ENCODE measurements at places on chromosomes 7 and 10. TPM values are rescaled to one million over a fixed set of nuclear protein-coding genes. Genes with fewer than 3 reads are reported as not detected.

GRCh38 chr7:73734619-73735527 lies 3.7 kb downstream of the ABHD11 start:
- H3K4me3 ChIP-seq: no peak overlapping the region
- peak overlapping the region; percentile 67 for H3K27ac ChIP-seq
- peaks cover 21% of the 10 kb centered on the region for H3K36me3 ChIP-seq
- peaks cover 7% of the 10 kb centered on the region for H3K4me1 ChIP-seq
- DNase-seq: peak; percentile 92

DNA sequence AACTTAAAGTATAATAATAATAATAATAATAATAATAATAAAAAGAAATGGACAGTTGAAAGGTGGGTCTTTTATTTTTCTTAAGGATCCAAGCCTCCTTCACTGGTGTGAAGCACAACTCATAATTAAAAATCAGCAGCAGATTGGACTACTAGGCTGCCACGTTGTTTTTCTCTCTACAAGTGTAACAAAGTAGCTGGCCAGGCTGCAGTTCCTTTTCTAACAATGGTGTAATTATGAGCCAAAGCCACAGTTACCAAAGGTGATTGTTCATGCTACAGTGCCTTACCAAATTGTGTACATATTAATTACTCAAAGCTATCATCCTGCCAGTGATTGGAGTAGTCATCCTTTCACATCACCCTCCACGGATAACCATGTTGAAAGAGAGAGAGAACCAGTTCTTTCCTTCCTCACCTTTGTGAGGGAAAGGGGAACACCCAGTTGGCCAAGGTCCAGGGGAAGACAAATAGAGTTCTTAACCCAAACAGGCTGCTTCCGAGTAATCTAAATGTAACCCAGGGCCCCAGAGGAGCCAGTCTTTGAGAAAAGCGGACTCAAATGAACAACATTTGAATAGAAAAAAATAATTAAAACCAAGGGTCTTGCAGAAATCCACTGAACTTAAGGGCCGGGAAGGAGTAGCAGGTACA lies 86.3 kb upstream of the NPS start:
- H3K27me3 ChIP-seq: no peaks in the 10 kb centered on the region
- peak; percentile 70 for DNase-seq
- H3K36me3 ChIP-seq: no peaks in the 10 kb centered on the region
- no peak overlapping the region for H3K27ac ChIP-seq
- H3K4me3 ChIP-seq: no peak overlapping the region
- H3K4me1 ChIP-seq: no peaks in the 10 kb centered on the region

The ZNF239 gene
- not detected for total RNA-seq

The GIMAP4 gene
- total RNA-seq: 11.7 TPM

The PNLIPRP1 gene
- total RNA-seq: not detected

The HYAL4 gene
- total RNA-seq: not detected

The GBX1 gene
- total RNA-seq: not detected

The GRID2IP gene
- 0.37 TPM for total RNA-seq
